ENCODE measurements at places on chromosomes 13 and 19.

- DNase-seq = no peak
Observed at GRCh38 chr19:32677657-32678056, 2.0 kb downstream of the RGS9BP start.

DNA sequence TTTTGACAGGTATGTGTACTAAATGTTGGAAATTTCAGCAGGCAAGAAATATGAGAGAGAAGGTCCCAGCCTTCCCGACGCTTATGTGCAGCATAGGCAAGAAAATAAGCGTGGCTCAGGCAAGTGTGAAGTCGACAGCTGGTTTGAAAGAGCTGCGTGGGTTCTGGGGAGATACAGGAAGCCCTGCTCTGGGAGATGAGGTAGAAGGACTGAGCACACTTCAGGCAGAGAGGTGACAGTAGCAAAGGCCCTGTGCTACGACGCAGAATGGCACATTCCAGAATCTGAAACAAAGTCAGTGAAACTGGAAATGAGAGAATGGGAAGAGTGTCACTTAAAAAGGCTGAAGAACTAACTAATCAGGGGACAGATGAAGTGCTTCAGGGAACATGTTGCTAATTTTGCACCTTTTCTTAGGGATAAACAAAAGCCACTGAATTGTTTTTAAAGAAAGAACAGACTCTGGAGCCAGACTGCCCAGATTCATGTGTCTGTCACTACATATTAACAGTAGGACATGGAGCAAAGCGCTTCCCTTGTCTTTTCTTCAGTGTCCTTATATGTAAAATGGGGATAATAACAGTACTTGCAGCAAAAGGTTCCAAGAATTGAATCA, 160.1 kb downstream of the SPRY2 start:
- DNase-seq = no peak

DNA sequence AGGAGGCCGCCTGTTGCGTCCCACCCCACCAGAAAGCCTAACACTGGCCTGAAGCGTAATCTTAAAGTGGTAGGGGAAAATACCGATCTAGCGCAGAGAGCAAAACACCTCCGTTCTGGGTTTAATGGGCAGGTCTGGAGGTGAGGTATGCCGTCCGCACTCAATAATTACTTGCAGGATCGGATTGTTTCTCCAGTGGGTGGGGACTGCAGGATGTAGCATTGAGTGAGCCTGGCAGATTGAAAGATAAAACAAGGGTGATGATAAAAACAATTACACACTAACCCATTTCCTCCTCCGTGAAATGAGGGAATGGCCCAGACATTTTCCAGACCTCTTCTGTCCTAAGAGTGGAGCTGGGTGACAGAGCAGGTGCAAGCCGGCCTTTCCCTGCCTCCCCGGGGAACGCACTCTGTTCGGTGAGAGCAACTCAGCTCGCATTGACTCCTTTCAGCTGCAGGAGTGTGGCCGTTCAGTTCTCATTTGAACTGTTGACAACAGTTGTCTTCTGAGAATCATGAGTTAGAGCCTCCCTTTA, 110.2 kb upstream of the DOCK9 start:
- no peak for DNase-seq

- DNase-seq = no peak
Observed at GRCh38 chr19:58335630-58336029, 8.8 kb downstream of the ZSCAN22 start.

All from hematopoietic multipotent progenitor cell (in vitro differentiated cells).